Heart right ventricle (tissue), 16 donors: ENCODE measurements at places on chromosomes 3 and 15. TPM values are rescaled to one million over a fixed set of nuclear protein-coding genes. Genes with fewer than 3 reads are reported as not detected.

GRCh38 chr15:52502608-52503007 lies 26.1 kb downstream of the MYO5A start:
- no peak for DNase-seq

- DNase-seq: no peak
Measured at GRCh38 chr3:42668793-42669217, 15.3 kb downstream of the ZBTB47 start.

NMD3 gene
- total RNA-seq: 65.9 TPM

DNA sequence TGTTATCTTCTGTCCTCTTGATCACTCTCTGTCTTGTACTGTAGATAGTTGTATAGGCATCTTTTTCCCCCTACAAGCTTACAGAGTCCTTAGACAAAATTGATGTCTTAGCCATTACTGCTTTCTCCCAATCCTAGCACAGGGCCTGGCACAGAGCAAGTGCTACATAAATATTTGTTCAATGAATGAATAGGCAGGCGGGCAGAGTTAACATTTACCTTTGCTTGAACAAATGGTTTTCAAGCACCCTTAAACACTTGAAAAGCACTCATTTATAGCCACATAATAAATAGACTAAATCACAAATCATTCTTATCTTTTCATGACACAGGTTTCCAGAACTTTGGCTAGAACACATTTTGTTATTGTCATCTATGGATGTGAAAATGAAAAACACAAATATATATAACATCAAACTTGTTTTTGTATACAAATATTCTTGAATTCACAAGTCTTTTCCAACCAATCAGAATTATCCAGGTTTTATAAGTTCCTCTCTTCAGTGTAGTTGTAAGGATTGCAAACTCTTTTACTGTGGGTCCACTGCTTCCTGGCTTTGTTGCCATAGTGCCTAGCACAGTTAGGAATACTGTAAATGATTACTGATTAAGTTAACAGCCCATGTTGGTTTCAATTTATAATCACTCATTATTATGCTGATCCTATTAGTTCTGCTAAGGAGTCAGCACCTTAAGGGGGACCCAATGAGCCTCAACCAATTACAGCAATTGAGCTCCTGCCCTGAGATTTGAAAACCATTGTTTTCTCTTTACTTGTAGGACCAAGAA lies 61.9 kb downstream of the ISL2 start:
- DNase-seq: no peak

DNA sequence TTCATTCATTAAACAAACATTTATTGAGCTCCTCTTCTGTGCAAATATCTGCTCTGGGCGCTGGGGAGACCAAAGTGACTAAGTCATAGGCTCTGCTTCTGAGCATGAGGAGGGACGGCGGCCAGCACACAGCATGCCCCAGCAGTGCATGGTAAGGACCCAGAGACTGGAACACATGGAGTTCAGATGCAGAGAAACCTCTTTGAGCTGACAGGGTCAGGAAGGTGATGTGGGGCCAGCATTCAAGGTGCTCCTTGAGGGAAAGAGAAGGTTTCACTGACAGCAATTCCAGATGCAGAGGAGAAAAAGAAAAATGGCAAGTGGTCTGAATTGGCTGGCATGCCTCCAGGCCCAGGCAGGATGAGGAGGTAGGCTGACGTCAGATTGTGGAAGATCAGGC lies 234.5 kb downstream of the UACA start:
- no peak for DNase-seq

VIPR1 gene
- 2.1 TPM for total RNA-seq

- no peak for DNase-seq
Measured at GRCh38 chr3:179801263-179801662, 148.4 kb downstream of the USP13 start.

GP9 gene
- not detected for total RNA-seq

- no peak for DNase-seq
Measured at GRCh38 chr3:134809427-134810051, 14.5 kb downstream of the EPHB1 start.

DNA sequence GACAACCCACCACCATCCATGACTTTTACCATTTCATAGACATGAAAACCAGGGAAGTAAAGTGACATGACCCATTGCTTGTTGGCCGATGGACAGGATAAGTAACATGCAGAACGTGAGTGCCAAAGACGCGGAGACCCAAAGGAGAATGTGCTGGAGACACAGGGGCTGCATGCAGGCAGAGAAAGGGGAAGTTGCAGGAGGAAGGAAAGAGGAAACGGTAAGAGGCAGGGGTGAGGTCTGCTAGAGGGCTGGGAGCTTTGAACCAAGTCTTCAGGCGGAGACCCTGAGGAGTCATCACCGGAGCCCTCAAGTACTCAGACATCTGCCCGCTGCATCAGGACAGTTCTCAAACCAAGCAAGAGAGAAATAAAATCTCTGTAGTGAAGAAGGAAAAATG lies 34.9 kb downstream of the MAGEF1 start:
- no peak for DNase-seq

- no peak for DNase-seq
Measured at GRCh38 chr3:126441256-126441880, 34.3 kb downstream of the ZXDC start.
